Activated T-helper 1 cell treated with Interleukin-2 at 50 U/mL for 16 hours (primary cell): ENCODE measurements at places on chromosomes 7 and 10.

- DNase-seq: no peak
Observed at GRCh38 chr10:129854796-129855705, 109.0 kb downstream of the EBF3 start.

DNA sequence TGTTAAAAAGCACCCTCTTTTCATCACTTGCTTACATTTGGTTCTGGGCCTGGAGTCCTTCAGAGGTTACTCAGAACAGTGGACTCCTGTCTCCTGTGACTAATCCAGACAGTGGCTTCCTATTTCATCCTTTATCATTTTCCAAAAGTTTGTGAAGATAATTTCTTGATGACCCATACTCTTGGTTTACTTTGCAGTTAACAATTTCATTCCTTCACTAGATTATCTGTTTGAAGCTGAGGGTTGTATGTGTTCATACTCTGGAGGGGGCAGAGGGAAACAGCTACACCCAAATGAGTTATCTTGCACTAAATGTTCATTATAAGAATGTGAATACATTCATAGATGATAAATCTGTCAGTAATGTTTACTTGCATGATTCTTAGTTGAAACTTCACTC, 124.7 kb downstream of the ZNF248 start:
- DNase-seq: no peak

- DNase-seq: no peak
Observed at GRCh38 chr7:39811161-39811614, 138.9 kb upstream of the CDK13 start.

- DNase-seq: peak; percentile 11
Observed at GRCh38 chr10:70478191-70479164, at the start of gene PALD1. TSS of gene PALD1 (plus strand) at chr10:70478767. CDS start at chr10:70525952, 47,185 bp downstream.

DNA sequence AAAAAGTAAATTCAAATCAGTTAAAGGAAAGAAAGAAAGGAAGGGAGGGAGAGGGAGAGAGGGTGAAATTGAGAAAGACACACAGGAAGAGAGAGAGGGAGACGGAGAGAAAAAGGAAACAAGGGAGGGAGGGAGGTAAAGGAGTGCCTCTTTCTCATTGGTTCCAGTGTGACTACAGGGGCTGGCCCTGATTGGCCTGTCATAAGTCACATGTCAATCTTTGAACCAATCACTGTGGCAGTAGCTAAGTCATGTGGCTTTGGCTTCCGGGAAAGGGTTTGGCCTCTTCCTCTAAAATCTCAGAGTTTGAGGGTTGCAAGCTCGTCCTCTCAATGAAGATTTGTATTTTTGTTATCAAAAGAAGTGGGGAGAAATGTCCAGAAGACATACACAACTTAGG, 150.2 kb downstream of the RAB11FIP2 start:
- no peak for DNase-seq

DNA sequence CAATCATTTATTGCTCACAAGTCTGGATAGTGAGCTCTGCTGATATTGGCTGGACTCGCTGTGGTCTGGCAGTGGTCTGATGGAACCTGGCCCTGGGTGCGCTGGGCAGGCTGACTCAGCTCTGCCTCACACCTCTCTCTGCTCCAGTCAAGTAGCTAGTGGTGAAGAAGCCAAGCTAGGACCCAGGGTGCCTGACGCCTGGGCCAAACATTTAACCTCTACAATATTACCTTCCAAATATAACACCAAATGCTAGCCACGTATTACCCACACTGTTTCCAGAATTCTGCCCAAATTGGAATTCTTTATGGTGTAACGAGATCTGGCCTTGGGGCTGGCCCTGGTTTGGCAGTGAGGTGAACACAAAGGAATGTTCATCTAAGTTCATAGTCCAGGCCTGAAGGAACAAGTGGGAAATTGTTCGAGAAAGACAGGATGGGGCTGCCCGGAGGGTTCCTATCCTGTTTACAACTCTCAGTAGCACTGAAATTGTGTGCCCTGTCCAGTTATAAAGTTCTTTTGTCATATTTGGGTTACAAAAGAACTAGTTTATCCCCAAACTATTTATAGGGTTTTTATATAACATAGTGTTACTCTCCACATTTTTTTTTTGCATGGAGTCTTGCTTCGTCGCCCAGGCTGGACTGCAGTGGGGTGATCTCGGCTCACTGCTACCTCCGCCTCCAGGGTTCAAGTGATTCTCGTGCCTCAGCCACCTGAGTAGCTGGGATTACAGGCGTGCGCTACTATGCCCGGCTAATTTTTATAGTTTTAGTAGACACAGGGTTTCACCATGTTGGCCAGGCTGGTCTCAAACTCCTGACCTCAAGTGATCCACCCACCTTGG, 16.3 kb downstream of the OR2AE1 start:
- no peak for DNase-seq

DNA sequence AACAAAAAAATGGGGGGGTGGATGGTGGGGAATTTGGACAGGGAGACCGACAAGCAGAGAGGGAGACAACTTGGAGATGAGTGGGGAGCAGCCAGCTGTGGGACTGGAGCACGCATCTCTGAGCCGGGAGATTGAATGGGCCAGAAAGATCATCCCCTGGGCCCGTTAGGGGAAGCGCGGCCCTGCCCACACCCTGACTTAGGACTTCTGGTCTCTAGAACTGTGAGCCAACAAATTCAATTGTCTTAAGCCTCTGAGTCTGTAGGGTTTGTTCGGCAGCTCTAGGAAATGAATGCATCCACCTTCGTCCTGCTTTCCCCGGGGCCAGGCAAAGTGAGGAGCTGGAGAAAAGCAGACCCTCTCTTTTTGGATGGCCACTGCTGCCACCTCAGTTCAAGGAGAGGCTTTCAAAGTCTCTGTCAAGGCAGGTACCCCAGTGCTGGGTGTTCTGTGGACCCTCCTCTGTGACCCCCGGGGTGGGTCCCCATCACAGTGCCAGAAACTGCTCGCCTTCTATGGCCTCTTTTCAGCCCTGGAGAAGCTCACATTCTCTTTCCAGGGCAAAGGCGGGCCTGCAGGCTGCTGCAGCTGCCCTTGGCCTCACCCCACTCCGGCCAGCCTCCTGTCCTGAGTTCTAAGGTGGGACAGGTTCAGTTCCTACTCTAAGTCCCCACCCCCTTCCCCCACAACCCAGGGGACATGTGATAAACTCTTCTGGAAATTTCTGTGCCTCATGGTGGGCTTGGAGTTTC, 423.2 kb downstream of the RPS24 start:
- DNase-seq: no peak

- DNase-seq: no peak
Observed at GRCh38 chr10:27349987-27350386, 109.4 kb upstream of the ACBD5 start.

- no peak for DNase-seq
Observed at GRCh38 chr7:42753811-42754363, 158.0 kb downstream of the C7orf25 start.

- DNase-seq: no peak
Observed at GRCh38 chr10:14200698-14201544, 129.8 kb downstream of the FRMD4A start.

DNA sequence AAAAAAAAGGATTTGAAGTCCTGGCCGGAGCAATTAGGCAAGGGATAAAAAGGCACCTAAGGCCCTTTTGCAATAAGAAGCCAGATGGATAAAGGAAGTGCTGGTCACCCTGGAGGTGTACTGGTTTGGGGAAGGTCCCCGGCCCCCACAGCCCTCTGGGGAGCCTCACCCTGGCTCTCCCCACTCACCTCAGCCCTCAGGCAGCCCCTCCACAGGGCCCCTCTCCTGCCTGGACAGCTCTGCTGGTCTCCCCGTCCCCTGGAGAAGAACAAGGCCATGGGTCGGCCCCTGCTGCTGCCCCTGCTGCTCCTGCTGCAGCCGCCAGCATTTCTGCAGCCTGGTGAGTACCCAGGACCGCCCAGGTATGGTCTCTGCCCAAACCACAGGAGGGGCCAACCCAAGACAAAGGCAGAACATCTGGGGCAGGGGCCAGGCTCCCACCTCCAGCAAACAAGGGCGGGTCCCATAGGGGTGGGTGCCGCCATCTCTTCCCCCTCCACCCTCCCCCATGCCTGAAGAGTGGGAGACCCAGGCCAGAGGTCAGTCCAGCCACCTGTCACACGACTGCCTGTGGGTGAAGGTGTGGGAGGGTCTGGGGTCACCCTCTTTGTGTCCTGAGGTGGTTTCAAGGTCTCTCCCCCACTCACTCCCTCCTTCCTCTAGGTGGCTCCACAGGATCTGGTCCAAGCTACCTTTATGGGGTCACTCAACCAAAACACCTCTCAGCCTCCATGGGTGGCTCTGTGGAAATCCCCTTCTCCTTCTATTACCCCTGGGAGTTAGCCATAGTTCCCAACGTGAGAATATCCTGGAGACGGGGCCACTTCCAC, at the start of gene PILRB:
TSS of gene PILRB (plus strand) at position 91 of the 830 bp plus-strand sequence. CDS start at position 277, 186 bp downstream.
- DNase-seq: no peak

DNA sequence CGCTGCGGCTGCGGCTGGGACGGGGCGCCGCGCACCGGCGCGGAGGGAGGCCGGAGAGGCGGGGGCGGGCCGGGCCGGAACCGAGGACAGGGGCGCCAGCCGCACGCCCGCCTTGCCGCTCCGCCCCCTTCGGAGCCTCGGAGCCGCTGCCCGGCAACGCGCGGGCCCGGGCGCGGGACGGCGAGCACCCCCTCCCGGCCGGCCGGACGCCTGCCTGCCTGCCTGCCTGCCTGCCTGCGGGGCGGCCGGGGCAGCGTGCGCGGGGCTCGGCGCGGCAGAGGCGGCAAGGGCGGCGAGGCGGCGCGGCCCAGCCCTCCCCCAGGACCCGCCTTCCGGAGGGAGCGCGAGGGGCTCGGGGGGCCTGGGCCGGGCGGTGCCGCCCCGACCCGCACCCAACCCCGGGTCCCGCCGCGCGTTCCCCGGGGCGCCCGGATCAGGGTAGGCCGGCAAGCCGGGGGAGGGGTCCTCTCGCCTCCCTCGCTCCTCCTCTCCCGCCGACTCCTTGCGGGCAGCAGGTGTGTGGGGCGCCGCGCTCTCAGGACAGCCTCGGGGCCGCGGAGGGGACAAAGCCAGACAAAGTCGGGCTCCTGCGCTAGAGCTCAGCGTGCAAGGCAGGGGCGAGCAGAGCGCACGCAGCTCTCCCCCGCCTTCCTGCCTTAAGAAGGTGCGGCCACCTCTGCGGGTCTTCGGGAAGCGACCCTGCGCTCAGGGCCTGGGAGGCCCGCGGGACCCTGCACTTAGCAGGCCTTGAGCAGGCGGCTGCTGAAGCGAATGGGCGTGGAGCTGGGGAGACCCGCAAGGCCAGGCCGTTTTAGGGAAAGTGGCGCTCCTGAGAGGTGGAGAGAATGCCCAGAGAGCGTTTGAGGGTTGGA, at the start of gene KIAA1549:
TSS of gene KIAA1549 (minus strand) at position 58 of the 872 bp plus-strand sequence. CDS start 120 bp downstream, outside the sequence.
- peak; percentile 35 for DNase-seq

- DNase-seq: no peak
Observed at GRCh38 chr7:53326634-53327033, 291.2 kb downstream of the POM121L12 start.

DNA sequence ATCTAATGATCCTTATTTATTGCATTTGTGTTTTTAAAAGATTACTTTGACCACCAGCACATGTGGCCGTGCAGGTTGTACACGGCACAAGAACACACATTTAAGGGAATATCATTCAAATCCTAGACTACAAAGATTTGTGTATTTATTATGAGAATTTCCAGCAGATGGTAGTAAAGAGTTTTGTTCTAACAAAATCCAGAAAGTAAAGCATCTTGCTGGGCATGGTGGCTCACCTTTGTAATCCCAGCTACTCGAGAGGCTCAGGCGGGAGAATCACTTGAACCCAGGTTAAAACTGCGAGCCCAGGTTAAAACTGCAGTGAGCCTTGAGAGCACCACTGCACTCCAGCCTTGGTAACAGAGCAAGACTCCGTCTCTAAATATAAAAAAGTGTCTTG, 31.5 kb downstream of the MACROH2A2 start:
- DNase-seq: no peak

DNA sequence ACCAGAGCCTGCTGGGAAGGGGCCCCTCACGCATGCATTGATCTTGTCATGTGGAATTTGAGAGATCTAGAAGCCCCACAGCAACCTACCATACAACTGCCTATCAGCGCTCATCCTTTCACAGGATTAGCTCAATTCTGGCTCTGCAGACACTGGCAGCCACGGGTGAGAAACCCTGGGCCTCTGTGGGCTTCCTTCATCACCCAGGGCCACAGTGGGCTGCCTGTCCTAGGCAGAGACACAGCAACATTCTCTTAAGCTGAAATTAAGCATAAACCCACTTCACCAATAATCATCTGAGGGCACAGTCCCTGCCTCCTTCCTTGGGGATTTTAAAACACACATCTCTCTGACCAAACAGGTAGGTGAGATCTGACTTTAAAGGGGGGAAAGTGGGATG, 3.3 kb upstream of the PRSS2 start:
- DNase-seq: no peak

- no peak for DNase-seq
Observed at GRCh38 chr10:48577158-48577557, 27.7 kb downstream of the ARHGAP22 start.

DNA sequence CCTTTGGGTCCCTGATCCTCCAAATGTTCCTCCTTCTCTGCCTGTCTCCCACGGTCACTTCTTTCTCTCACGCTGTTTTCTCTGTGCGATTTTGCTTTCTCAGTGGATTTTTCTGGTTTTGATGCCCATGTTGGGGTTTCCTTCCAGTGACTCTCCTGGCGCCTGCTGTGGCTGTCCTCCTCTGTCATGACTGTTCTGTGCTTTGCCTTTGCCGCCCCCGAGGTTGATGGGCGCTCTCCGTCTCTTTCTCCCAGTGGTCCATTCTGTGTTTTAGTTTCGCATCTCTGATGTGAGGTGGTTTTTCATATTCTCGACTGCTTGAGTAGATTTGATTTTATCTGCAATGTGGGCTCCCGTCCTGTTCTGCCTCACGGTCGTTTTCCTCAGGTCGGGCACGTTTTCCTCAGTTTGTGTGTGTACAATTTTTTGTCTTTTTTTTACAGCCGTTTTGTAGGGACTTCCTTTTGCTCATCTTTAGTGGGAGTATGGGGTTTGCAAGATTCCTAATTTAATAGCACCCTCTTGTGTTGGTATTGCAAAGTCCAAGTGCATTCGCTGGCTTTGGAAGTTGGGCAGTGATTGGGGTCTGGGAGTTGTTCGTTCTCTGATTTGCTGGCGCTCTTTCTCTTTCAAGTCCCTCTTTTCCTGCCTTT, 100.0 kb downstream of the INPP5A start:
- DNase-seq: no peak

DNA sequence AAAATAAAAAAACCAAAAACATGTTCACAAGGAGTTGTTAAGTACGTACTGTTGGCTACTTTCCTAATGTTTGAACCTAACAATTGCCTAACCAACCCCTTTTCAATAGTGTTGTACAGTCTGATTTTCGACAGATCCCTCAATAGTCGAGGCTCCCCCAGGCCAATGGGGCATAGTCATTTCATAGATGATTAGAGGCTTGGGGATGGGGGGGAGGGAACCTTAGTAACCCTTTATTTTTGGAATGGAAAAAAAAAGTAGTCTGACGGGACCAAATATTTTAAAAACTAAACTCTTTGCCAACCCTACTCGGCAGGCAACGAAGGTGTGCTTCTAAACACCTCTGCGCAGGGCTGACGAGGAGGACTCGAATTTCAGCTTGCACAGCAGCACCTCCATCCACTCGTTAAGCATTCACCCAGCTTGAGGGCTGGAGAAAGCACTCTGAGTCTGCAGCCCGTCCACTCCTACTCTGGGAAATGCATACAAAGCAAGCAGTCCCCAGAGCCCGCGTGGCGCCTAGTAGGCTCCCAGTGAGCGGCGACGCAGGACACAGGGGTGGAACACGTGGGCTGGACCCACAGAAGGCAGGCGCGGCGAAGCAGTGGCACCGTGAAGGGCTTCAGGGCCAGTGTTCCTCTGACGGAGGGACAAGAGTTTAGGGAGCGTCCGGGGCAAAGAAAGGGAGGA, 899 bp downstream of the PUS7 start:
- DNase-seq: no peak

- peak; percentile 92 for DNase-seq
Observed at GRCh38 chr7:99325592-99326407, at the start of gene ARPC1A. TSS of gene ARPC1A (plus strand) at chr7:99325898. CDS start at chr7:99333354, 7,456 bp downstream.

GRCh38 chr10:63666836-63667383, 145.7 kb downstream of the REEP3 start:
- no peak for DNase-seq

- DNase-seq: no peak
Observed at GRCh38 chr7:66626331-66626934, 2.2 kb upstream of the KCTD7 start.
